HCT116 (cell line): ENCODE measurements at places on chromosomes 7 and 10. TPM values are rescaled to one million over a fixed set of nuclear protein-coding genes. Genes with fewer than 3 reads are reported as not detected.

The SPDYE3 gene
- not detected for total RNA-seq

DNA sequence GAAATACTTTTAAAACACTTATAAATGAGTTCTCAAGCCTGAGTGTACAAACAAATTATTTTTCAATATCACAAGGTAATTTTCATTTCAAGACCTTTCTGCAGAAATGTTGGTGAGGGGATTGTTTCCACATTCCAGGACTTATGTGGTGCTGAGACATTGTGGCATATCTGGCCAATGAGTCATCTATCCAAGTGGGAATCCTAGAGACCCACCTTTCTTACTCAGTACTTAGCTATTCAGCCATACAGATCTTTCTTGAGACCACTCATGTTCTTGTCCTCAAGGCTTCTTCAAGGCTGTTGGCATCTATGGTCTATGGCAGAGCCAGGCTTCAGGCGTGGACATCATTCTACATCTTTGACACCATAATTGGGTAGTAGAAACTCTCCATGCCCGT, 225.4 kb downstream of the DKK1 start:
- peak overlapping the region; percentile 48; the same call in 1 of the 2 replicates for H3K27ac ChIP-seq
- no peaks in the 10 kb centered on the region for H3K36me3 ChIP-seq
- no peaks in the 10 kb centered on the region for H3K27me3 ChIP-seq
- peaks cover 24% of the 10 kb centered on the region for H3K4me1 ChIP-seq

The CAMK2B gene
- total RNA-seq, result 0.34 TPM

The ECHDC3 gene
- 13.0 TPM for total RNA-seq

- peaks cover 5% of the 10 kb centered on the region; the same call in 1 of the 2 replicates for H3K27me3 ChIP-seq
- H3K4me1 ChIP-seq, result no peaks in the 10 kb centered on the region
- no peak overlapping the region for H3K27ac ChIP-seq
- no peak for DNase-seq
- no peaks in the 10 kb centered on the region for H3K36me3 ChIP-seq
Measured at GRCh38 chr10:78856421-78856820, 212.3 kb upstream of the ZMIZ1 start.

DNA sequence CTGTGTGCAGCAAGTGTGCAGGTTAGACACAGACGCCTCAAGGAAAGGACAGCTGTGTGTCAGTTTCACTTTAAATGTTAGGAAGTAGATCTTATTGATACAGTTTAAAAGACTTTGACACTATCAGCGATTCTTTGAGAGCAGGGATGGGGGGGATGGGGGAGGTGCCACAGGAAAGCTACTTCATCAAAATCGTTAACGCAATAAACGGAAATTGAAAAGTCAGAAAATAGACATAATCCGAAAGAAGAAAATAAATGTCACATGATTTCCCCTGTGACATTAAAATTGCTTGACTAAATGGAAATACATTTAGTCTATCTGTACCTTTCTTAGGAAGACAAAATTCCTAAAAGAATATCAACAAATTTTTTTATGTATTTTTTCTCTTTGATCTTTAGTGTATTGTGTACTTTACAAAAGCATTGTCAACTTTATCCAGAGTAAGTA, 476 bp upstream of the ZNF33B start:
- no peaks in the 10 kb centered on the region for H3K27me3 ChIP-seq
- peak overlapping the region; percentile 78 for H3K27ac ChIP-seq
- peaks cover 21% of the 10 kb centered on the region for H3K4me1 ChIP-seq
- H3K4me3 ChIP-seq, result peak overlapping the region; percentile 67

The SLC26A3 gene
- total RNA-seq, result 0.54 TPM

The LBX1 gene
- total RNA-seq, result not detected

The ASCC1 gene
- 34.5 TPM for total RNA-seq

GRCh38 chr10:90862908-90863514, 5.2 kb upstream of the HTR7 start:
- H3K4me3 ChIP-seq, result no peak overlapping the region
- no peak for DNase-seq
- H3K36me3 ChIP-seq, result no peaks in the 10 kb centered on the region
- H3K27me3 ChIP-seq, result no peaks in the 10 kb centered on the region
- H3K27ac ChIP-seq, result no peak overlapping the region

DNA sequence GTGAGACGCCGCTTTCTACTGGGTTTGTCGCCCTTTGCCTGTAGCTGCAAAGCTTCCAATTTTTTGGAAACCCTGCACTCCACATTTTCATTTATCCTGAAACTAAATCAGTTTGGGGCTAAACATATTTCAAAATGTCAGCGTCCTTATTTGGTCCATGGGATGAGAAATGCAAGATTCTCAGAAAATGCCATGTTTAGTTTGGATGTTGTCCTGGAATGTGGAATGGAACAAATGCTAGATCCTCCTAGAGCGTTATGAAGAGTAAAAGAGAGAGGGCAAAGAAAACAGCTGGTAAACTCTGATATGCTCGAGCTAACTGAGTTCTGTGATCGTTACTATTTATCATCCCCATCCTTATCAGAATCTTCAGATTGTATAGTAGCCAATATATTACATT, 236.9 kb downstream of the KLF6 start:
- DNase-seq, result no peak
- H3K4me3 ChIP-seq, result no peak overlapping the region
- H3K4me1 ChIP-seq, result peaks cover 4% of the 10 kb centered on the region; the same call in 1 of the 2 replicates
- no peaks in the 10 kb centered on the region for H3K36me3 ChIP-seq
- no peak overlapping the region for H3K27ac ChIP-seq

The CCL24 gene
- total RNA-seq, result not detected

GRCh38 chr10:106557951-106558733, 606.4 kb downstream of the SORCS1 start:
- no peaks in the 10 kb centered on the region for H3K36me3 ChIP-seq
- no peaks in the 10 kb centered on the region for H3K27me3 ChIP-seq
- H3K4me3 ChIP-seq, result no peak overlapping the region
- no peaks in the 10 kb centered on the region for H3K4me1 ChIP-seq
- H3K27ac ChIP-seq, result no peak overlapping the region

DNA sequence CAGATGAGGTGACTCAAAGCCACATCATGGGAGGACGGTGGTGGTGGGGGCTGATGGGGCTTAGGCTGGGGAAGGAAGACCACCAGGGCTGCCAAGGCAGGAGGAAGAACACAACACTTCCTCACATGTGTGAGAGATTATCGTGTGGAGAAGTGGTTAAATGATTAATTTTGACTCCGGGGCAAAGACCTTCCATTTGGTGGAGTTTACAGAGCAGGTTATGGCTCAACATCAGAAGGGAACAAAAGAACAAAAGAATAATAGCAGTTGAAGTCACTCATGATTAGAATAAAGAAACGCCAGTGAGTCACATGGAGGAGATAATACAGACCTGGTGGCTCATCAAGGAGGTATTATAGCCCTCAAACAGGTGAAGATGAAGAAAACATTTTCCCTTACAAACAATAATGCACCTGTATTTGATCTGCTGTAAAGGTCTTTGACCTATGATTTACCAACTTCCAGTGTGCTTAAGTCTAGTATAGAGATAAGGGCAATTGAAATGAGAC, 170.1 kb downstream of the PKD1L1 start:
- H3K36me3 ChIP-seq, result no peaks in the 10 kb centered on the region
- peaks cover 16% of the 10 kb centered on the region for H3K4me1 ChIP-seq
- H3K27me3 ChIP-seq, result no peaks in the 10 kb centered on the region

The MKI67 gene
- 202 TPM for total RNA-seq

The TMEM176B gene
- 0.42 TPM for total RNA-seq

DNA sequence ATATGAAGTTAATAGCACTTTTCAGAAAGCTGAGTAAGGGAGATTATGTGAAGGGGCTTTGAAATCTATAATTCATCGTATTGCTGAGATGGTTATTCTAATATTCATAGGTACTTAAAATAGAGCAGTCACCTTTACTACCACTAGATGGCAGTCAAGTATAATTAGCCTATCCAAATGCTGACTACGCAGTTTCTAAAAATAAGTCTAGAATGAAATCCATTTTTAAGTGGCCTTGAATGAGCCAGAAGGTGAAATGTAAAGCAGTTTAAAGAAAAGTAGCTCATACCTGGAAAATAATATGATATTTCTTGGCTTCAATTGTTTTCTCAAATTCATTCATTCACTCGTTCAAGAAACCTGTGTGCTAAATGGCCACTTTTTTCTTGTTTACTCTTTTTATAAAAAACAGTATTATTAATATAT, 1277.1 kb downstream of the GATA3 start:
- DNase-seq, result peak; percentile 19
- no peak overlapping the region for H3K4me3 ChIP-seq
- no peaks in the 10 kb centered on the region for H3K36me3 ChIP-seq
- no peak overlapping the region for H3K27ac ChIP-seq
- no peaks in the 10 kb centered on the region for H3K27me3 ChIP-seq

- no peak for DNase-seq
- H3K27ac ChIP-seq, result no peak overlapping the region
- H3K4me1 ChIP-seq, result no peaks in the 10 kb centered on the region
- H3K4me3 ChIP-seq, result no peak overlapping the region
- peaks cover 16% of the 10 kb centered on the region for H3K27me3 ChIP-seq
Measured at GRCh38 chr10:51368943-51369342, 294.7 kb downstream of the PRKG1 start.

The FZD1 gene
- 3.7 TPM for total RNA-seq

DNA sequence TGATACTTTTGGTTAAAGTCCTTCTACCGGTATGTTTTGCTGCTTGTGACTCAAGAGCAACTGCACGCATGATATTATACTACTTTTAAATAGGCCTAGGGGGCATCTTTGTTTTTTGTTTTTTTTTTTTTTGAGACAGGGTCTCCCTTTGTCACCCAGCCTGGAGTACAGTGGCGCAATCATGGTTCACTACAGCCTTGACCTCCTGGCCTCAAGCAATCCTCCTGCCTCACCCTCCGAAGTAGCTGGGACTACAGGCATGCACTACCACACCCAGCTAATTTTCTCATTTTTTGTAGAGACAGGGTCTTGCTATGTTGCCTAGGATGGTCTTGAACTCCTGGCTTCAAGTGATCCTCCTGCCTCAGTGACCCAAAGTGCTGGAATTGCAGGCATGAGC, 80.2 kb downstream of the ZMYND11 start:
- no peaks in the 10 kb centered on the region for H3K27me3 ChIP-seq
- no peak overlapping the region for H3K27ac ChIP-seq
- H3K4me1 ChIP-seq, result no peaks in the 10 kb centered on the region
- H3K36me3 ChIP-seq, result no peaks in the 10 kb centered on the region
- DNase-seq, result no peak
- no peak overlapping the region for H3K4me3 ChIP-seq

- no peak overlapping the region for H3K4me3 ChIP-seq
- H3K36me3 ChIP-seq, result no peaks in the 10 kb centered on the region
- H3K27me3 ChIP-seq, result peaks cover 3% of the 10 kb centered on the region; the same call in 1 of the 2 replicates
Measured at GRCh38 chr10:102413053-102413705, 5.4 kb downstream of the PSD start.

- H3K4me3 ChIP-seq, result no peak overlapping the region
- no peak overlapping the region for H3K27ac ChIP-seq
- no peaks in the 10 kb centered on the region for H3K36me3 ChIP-seq
- H3K27me3 ChIP-seq, result no peaks in the 10 kb centered on the region
Measured at GRCh38 chr10:31102421-31102820, 70.8 kb upstream of the ZNF438 start.

GRCh38 chr10:102241032-102241443, 274 bp downstream of the PITX3 start:
- no peak for DNase-seq
- no peaks in the 10 kb centered on the region for H3K27me3 ChIP-seq
- no peak overlapping the region; the same call in 1 of the 2 replicates for H3K27ac ChIP-seq
- no peaks in the 10 kb centered on the region for H3K36me3 ChIP-seq

GRCh38 chr10:127426746-127427145, 122.4 kb upstream of the NPS start:
- H3K27ac ChIP-seq, result no peak overlapping the region
- H3K4me3 ChIP-seq, result no peak overlapping the region
- no peak for DNase-seq
- H3K36me3 ChIP-seq, result peaks cover 6% of the 10 kb centered on the region; the same call in 1 of the 2 replicates
- no peaks in the 10 kb centered on the region for H3K27me3 ChIP-seq

- H3K4me3 ChIP-seq, result no peak overlapping the region
- H3K27ac ChIP-seq, result no peak overlapping the region
- no peaks in the 10 kb centered on the region for H3K27me3 ChIP-seq
- H3K4me1 ChIP-seq, result no peaks in the 10 kb centered on the region
- no peaks in the 10 kb centered on the region for H3K36me3 ChIP-seq
Measured at GRCh38 chr10:34156781-34157425, 658.2 kb downstream of the PARD3 start.

The OPN1SW gene
- total RNA-seq, result not detected

DNA sequence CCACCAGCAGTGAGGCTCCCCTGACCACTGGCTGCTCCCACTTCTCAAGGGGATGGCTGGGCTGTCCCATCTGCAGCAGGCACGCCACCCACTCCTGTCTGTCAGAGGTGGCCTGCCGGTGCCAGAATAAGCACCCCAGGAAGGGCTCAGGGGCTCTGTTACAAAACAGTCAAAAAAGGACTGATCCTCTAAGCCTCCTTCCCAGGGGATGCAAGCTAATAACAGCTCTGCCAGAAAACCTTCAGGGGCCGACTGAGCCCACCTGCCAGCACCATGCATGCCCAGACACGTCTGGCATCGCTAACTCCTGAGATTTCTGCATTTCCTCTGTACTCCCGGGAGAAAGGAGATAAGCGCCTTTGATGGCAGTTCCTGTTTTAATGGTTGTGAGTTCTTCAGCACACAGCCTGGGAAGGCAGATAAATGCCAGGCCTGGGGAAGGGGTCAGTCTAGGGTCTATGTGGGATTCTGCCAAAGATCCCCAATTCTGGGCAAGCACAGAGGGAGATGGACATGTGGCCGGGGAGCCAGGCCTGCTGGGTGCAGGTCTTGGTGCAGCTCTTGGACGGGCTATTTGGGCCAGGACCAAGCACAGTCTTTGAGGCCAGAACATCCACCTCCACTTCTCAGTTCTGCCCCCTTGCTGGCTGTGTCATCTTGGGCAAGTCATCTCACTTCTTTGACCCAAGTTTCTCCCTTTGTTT, 128.4 kb downstream of the ARHGAP22 start:
- peaks cover 2% of the 10 kb centered on the region; the same call in 1 of the 2 replicates for H3K4me1 ChIP-seq
- DNase-seq, result no peak
- no peaks in the 10 kb centered on the region for H3K27me3 ChIP-seq
- H3K27ac ChIP-seq, result no peak overlapping the region
- no peaks in the 10 kb centered on the region for H3K36me3 ChIP-seq
- H3K4me3 ChIP-seq, result no peak overlapping the region

GRCh38 chr7:144531181-144531580, 127.7 kb upstream of the NOBOX start:
- no peak overlapping the region for H3K27ac ChIP-seq
- DNase-seq, result no peak
- H3K27me3 ChIP-seq, result no peaks in the 10 kb centered on the region
- no peaks in the 10 kb centered on the region for H3K4me1 ChIP-seq

The UNCX gene
- total RNA-seq, result not detected

GRCh38 chr7:126635545-126635944, 617.2 kb downstream of the GRM8 start:
- H3K27me3 ChIP-seq, result no peaks in the 10 kb centered on the region
- DNase-seq, result no peak
- no peak overlapping the region for H3K4me3 ChIP-seq

The GALNT17 gene
- total RNA-seq, result not detected

The SLC35B4 gene
- total RNA-seq, result 14.7 TPM

DNA sequence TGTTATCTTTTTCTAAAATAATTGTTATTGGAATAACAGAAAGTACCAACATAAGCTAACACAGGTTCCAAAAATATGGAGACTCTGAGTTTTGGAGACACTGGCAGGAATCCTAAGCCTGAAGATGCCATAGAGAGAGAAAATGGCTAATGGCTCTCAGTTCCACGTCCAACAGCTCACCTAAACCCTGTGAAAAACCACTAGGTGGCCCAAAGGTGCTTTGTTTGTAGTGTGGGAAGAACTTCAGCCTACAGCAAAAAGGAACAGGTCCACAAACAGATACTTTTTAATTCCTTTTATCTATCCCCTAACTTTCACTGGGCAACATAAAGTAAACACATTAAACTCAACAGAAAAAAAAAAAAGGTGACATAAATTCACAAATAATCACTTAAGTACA, 272.3 kb downstream of the SEMA3D start:
- H3K36me3 ChIP-seq, result no peaks in the 10 kb centered on the region
- H3K27me3 ChIP-seq, result no peaks in the 10 kb centered on the region
- peak; percentile 10 for DNase-seq
- no peak overlapping the region for H3K4me3 ChIP-seq
- no peak overlapping the region for H3K27ac ChIP-seq
